ENCODE measurements at places on chromosomes 2 and 18.

GRCh38 chr2:64937687-64938491 lies 51.3 kb upstream of the SLC1A4 start:
- no peak for DNase-seq

DNA sequence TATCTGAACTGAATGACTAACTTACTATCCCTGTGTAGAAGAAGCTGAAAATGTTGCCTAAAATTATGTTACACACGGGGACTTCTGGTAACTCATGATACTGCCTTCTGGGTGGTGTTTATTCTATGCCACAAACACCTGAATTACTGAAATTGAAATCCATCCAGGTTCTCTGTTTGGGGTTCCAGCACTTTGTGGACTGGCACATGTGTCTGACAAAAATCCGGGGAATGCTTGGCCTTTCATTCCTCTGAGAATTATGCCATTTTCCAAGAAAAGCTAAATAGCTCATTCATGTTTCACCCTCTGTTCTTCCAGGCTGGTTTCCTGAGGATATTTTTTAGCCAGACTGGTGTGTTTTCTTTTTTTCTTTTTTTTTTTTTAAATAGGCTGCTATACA lies 59.5 kb upstream of the POU3F3 start:
- no peak for DNase-seq

- no peak for DNase-seq
Measured at GRCh38 chr2:65922030-65922429, 489.6 kb upstream of the SPRED2 start.

DNA sequence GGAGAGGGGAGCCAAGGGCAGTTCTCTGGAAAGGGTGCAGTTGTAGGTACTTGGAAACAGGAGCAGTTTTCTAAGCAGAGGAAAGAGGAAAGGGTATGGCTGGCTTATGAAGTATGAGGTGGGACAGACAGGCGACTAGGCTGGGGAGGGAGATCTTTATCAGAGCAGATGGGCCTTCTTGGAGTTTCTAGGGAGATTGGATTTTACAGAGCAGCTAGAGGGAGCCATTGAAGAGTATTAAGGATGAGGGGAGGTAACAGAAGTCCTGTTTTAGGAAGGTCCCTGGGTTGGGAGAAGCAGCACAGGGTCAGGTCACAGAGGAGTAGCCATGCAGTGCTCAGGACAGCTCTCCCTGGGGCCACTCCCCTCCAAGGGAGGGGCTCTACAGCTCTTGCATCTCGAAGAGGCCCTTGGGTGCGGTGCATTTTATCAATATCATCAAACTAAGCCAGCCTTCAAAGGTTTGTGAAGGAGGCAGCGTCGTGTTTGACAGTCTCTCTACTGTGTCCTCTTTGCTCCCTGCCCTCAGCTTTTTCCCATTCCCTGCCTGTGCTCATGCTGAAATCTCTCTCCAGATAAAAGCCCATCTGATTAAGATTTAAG lies 154.3 kb downstream of the SETBP1 start:
- no peak for DNase-seq

DNA sequence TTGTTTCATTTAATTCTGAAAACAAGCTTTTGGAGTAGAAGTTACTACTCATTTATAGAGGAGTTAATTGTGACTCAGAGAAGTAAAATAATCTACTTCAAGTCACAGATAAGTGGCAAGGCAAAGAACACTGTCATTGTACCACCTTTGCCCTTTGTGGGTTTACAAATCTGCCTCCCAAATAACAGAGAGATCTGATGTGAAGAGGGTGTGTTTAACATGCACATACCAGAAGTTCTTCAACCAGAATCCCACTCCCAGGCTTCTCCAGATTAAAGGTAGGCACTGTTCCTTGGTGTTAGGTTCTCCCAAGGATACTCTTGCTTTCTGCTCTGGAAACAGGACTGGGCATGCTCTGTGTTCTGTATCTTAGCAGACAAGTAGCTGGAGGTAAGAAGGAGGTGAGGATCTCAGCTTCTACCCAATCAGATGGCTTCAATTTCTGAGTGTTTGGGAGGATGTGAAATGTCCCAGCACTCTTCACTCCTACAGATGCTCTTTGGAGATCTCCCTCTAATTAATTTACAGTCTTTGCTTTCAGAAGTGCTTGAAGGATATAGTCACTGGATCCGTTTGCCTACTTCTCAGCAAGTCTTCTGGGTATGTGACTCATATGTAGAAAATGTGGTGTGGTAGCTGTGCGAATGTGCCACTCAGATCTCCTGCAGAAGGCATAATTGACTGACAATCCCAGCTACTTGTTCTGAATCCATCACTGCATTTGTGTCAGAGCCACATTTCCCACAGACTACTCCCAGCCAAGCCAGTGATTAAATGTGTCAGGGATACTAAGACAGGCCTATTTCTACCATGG lies 111.1 kb downstream of the KLHL14 start:
- no peak for DNase-seq

- no peak for DNase-seq
Measured at GRCh38 chr18:12257996-12258718, 4.0 kb downstream of the CIDEA start.

DNA sequence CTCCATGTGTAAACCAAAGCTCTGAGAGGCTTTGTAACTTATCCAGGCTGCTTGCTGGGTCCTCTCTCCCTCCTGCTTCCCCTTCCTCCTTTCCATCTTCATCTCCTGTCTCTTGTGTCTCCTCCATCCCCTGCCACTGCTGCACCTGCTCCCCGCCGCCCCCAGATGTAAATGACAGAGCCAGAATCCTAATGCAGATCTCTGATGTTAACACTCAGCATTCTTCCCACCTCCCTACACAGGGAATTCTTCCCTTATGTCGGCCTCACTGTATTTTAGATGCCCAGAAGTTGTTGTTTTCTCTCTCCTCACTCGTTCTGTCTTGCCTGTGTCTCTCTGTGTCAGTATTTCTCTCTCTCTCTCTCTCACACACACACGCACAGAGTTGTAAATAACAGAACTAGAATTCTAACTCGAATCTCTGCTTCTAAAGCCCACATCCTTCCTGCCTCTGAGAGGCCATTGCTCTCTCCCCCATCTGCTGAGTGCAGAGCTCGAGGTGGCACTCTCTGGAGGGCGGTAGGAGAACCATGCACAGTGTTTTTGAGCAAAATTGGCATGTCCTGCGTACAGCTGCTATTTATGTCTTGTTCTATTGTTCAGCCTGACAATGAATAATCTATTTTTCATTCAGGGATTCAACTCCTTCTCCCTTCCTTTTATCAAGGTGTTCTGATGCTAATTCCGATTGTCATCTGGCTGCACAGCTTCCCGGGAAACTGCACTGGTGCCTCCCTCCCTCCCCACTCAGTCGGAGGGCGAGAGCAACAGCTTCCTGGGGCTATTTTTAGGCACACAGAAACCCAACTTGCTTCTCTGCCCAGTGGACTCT lies 219.9 kb downstream of the SH3RF3 start:
- no peak for DNase-seq

DNA sequence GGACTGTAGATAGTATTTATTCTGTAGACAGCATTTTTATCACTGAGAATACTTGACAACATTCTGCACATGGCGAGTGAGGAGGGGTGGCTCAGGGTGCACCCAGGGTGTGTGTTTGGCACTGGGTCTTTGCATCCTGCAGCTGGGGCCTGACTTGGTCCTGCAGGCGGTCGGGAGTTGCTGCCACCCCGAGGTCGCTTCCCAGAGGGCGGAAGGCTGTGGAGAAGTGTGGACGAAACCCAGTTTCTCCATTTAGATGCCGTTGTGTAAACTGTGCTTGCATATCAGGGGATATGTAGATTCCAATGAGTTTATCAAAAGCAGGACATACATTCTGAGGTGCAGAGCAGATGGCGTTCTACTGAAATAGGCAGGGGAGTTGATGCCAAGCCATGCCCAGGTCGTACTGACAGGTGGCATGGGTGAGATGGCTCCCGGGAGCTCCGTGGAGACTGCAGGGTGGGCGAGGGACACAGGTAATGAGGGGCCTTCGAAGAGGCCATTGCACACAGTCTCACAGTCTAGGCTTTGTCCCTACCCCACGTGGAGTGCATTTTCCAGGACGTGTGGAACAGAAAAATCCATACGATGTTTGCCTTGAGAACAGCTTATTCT lies 74.5 kb downstream of the RTP5 start:
- DNase-seq: no peak

DNA sequence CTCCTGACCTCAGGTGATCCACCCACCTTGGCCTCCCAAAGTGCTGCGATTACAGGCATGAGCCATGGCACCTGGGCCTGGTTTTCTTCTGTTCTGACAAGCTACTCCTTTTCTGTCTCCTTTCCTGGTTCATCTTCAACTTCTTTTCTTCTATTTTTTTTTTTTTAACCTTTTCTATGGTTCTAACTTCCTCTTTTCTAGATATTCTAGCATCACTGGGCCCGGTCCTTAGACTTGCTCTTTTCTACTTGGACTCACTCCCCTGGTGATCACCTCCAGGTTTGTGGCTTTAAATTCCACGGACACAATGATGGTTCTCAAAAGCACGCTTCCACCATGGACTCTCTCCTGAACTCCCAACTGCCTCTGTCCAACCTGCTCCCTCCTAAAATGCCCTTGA lies 2.0 kb downstream of the EIF2AK2 start:
- DNase-seq: no peak

Measured in activated naive CD8-positive, alpha-beta T cell treated with anti-CD3 and anti-CD28 coated beads, Interleukin-2, amount 10 ng/mL, durations not matched to agents 7 days and 5 days (primary cell).